ENCODE measurements at places on chromosomes 5 and 9. TPM values are rescaled to one million over a fixed set of nuclear protein-coding genes. Genes with fewer than 3 reads are reported as not detected.

GABBR2 gene
- 9.7 TPM for total RNA-seq

MEF2C gene
- 4.8 TPM for total RNA-seq

IDNK gene
- total RNA-seq: 6.8 TPM

PLPPR1 gene
- total RNA-seq: not detected

PCDHB16 gene
- total RNA-seq: 0.92 TPM

RLN2 gene
- total RNA-seq: 1.0 TPM
